Stimulated activated CD8-positive, alpha-beta memory T cell treated with anti-CD3 and anti-CD28 coated beads, Interleukin-4, amount 100 ng/mL, for 24 hours (primary cell): ENCODE measurements at places on chromosomes 5 and 9.

DNA sequence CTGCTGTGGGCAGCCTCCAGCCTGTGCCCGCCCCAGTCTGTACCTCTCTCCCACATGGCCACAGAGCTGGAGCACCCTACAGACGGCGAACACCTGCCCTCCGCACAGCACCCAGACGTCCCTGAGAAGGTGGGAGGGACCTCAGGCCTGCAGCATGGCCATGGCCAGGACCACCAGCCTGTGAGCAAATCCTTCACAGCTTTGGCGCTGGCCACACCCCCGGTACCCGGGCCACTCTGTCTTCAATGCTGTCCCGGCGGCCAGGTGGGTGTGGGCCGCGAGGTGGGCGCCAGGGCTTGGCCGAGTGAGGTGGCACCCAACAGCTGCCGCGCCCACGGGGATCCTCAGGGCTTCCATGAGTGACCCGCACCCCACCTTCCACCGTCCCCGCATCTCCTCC, 18.7 kb downstream of the NOTCH1 start:
- DNase-seq: no peak

DNA sequence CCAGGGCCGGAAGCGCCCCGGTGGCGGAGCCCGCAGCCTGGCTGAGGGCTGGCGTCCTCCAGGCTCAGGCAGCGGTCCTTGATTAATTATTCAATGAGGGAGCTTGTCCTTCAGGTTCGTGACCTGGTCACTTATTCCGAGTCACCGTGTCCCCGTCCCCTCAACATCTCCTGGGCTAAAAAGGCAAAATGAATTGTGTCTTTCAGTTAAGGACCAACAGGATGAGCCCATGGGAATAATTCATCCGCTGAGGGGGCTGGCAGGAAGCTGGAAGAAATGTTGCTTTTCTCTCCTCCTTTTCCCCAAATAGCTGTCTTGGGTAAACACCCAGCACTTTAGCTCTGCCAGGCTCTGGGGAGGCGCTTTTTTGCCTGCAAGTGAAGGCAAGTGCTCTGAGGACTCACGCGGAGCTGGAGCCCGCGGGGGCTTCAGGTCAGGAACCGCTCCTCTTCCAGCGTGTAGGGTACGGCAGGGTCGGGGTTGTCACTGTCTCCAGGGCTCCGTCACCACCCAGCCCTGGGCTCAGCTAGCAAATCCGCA, 13.1 kb downstream of the KCNT1 start:
- DNase-seq: no peak

GRCh38 chr5:56550227-56550626, 265.1 kb upstream of the MAP3K1 start:
- no peak for DNase-seq

DNA sequence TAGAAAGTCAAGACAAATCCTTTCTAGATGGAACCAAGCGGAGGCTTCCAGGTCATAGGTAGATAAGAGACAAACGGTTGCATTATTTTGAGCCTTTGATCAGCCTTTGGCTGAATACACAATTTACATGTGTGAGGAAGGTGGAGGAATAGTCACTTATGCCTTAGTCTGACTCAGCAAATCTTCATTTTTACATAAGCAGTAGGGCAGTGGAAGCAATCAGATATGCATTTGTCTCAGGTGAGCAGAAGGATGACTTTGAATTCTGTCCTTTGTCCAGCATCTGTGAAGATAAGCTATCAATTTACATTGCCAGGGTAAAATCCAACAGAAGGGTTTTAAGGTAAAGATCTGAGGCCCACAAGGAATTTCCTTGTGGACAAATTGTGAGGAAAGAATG, 23.8 kb downstream of the TUSC1 start:
- no peak for DNase-seq

DNA sequence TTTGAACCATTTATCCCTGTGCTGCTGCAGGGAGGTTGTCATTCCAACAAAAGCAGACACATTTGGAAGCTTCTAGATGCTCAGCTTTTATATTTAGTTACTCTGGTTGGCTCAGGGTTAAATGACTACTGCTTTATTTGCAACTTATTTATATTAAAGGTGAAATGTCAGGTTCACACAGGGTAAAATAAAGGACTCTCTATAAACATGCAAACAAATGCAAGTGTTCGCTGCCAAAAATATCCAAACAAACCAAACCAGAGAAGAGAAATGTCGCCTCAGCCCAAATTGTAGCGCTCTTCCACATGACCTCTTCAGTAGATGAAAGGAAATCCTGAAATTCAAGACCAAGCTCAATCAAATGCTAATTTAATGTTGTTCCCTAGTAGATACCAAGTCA, 57.0 kb upstream of the LIFR start:
- no peak for DNase-seq

GRCh38 chr5:134583766-134584165, 48.9 kb downstream of the SAR1B start:
- no peak for DNase-seq

DNA sequence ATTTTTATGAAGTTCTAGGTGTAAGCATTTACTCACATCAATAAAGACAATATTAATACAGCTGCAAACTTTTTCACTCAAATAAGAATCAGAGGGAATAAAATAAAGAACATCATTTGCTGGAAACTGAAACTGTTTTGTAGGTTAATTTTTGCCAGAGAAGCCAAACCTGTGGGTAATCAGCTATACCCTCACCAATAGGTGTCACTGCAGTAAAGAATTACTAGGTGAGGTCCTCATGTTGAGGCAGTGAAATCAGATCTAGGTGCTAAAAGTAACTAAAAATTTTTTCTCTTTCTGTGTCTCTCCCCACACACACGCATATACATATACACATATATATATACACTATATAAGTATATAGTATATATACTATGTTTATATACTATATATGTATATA, 1016.3 kb upstream of the SEMA6A start:
- no peak for DNase-seq

DNA sequence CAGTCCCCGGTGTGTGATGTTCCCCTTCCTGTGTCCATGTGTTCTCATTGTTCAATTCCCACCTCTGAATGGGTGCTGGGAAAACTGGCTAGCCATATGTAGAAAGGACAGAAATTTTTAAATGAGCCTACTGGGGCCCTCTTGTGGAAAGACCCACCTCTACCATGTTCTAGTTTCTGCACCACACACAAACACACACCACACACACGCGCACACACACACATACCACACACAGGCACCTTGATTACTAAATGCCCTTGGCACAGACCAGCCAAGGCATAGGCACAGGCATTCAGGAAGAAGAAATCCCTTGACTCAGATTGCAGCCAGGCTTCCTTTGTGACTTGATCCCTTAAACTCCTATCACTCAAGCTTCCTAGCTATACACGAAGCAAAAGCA, 60.5 kb downstream of the SIL1 start:
- DNase-seq: no peak

DNA sequence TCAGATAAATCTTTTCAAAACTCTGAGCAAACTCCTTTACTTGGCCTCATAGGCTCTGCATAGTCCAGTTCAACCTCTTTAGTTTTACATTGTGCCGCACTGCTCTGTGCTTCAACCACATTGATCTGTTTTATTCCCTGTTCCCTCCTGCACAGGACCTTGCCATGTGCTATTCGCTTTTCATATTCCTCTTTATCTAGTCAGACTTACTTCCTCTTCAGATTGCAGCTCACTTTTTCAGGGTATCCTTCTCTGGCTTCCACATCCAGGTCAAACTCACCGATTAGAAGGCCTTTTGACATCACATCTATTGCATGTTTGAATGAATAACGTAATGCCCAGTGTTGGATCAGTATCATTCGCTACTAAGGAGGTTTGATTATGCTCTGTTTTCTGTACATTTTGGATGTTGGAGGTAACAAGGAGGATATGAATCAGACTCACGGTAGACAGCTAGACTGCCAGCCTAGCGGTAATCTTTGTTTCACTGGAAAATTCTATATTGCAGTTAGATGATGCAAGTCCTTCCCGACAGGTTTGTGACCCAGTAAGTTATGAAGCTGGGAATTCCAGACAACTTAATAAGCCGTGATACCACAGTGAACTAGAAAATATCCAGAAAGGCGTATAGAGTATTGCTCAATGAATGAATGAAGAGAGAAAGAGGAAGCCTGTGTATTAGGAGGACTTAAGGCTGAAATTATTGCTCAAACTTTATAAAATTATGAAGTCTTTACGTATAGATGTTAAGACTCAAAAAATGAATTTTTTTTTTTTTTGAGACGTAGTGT, 65.7 kb downstream of the IQGAP2 start:
- no peak for DNase-seq

DNA sequence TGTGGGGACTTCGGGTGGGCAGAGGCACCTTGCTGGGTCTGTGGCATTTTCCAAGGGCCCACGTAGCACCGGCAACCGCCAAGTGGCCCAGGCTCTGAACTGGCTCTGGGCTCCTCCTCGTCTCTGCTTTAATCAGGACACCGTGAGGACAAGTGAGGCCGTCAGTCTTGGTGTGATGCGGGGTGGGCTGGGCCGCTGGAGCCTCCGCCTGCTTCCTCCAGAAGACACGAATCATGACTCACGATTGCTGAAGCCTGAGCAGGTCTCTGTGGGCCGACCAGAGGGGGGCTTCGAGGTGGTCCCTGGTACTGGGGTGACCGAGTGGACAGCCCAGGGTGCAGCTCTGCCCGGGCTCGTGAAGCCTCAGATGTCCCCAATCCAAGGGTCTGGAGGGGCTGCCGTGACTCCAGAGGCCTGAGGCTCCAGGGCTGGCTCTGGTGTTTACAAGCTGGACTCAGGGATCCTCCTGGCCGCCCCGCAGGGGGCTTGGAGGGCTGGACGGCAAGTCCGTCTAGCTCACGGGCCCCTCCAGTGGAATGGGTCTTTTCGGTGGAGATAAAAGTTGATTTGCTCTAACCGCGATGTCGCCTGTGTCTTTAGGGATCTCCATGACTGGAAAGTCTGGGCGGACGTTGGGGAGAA, 5.8 kb downstream of the DPP7 start:
- DNase-seq: no peak

DNA sequence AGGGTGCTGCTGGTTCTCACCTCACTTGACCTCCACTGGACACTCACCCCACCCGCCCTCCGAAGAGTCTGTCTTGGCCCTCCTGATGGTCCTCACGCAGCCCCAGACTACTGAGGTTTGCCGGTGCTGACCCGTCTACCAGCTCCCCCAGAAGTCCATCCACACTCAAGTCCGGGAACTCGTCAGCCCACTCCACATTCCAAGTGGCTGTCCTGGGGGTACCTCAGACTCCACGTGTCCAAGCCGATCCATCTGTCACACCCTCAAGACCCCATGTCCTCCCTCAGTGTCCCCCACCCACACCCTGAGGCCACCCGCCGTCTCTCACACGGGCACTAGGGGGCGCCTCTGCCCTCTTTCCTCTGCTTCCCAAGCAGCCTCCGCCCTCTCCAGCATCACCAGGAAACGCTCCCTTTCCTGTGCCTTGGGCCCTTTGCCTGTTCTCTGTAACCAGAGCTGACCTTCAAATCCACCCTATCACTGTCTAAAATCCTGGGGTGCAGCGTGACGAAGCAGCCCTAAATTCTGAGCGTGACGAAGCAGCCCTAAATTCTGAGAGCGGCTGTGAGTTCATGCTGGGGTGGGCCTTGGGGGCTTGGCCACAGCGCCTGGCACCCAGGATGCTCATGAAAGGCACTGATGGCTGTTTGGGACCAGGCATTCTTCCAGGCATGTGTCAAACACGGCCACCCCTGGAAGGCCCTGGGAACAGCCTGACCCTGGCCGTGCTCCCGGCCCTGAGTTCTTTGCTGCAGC, 95.7 kb downstream of the KCNT1 start:
- peak; percentile 19 for DNase-seq

DNA sequence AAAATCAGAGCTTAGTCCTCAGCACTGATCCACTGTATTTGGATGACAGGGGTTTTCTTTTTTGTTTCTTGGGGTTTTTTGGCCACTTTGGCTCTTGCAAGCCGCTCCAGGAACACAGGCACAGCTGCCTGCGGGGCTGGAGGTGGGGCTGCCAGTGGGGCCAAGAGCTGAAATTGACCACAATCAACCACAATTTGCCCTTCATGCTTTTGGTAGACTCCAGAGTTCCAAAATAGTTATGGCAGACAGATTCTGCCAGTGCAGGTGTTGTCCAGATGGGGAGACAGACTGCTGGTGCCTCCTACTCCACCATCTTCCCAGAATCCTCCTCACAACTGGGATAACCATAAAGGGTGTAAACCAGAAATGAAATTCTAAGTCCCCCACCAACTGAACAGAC, 36.5 kb downstream of the PLEKHG4B start:
- no peak for DNase-seq

DNA sequence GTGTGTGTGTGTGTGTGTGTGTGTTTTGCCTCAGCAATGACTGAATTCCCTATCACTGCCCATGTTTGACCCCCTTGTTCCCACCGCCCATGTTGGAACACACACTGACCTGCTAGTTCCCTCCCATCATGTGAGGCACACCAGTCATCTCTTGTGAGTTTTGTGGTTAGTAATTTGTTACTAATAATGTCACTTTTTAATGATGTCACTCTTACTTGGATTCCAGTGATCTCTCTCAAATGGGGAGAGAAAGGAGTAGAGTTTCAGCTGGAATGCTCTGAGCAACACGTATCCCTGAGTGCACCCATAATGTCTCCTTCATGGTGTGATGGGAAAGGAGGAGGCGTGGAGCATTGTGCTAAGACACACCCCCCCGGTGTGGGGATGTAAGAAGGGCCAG, 172.6 kb downstream of the SH3GL2 start:
- DNase-seq: no peak

GRCh38 chr5:110594866-110595265, 131.6 kb downstream of the TMEM232 start:
- DNase-seq: no peak

DNA sequence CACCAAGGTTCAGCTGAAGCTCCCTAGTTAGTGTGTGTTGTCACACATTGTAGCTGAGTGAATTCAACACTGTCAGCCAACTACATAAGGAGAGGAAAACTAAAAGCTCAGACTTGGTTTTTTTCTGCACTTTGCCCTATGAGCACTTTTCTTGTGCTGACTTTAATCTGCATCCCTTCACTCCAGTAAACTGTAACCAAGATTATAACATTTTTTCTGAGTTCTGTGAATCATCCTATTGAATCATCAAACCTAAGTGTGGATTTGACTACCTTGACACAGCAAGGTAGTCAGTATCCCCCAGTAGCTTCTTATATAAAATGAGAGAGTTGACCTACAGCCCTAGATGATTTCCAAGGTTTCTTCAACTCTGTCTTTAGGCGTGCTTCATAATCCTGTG, 325.0 kb downstream of the AGTPBP1 start:
- DNase-seq: no peak

GRCh38 chr9:130476151-130476730, 31.5 kb downstream of the ASS1 start:
- no peak for DNase-seq

GRCh38 chr9:79660615-79661014, 88.8 kb downstream of the TLE4 start:
- no peak for DNase-seq

- no peak for DNase-seq
Observed at GRCh38 chr5:29169886-29170285, 2023.6 kb upstream of the CDH6 start.

GRCh38 chr5:73170522-73170921, 2.5 kb upstream of the TMEM174 start:
- DNase-seq: no peak

DNA sequence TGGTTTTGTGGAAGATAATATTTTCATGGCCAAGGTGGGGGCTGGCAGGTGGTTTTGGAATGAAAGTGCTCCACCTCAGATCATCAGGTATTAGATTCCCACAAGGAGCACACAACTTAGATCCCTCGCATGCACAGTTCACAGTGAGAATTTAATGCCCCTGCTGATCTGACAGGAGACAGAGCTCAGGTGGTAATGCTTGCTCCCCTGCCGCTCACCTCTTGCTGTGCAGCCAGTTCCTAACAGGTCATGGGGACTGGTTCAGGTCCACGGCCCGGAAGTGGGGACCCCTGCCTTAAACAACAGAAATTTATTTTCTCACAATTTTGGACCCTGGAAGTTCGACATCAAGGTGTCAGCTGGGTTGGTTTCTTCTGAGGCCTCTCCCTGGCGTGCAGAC, 668.7 kb upstream of the ZNF608 start:
- no peak for DNase-seq
